ENCODE measurements at places on chromosomes 1 and 21. TPM values are rescaled to one million over a fixed set of nuclear protein-coding genes. Genes with fewer than 3 reads are reported as not detected.

DNA sequence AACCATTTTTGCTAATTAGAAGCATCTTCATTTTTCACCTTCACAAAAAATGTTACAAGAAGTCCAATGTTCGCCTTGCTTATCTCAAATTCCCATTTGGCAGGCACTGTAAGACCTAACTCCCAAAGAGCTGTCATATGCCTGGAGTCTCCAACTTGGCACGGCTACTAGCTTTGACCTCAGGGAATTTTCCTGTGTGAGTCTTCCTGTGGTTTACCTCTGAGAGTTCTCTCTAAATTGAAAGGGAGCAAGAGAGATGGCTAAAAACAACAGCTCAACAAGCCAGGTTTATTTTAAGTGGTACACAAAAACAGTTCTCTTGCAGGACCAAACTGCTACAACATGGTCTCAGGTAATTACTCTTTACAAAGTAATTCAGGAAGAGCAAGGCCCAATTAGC lies 756.0 kb upstream of the ADGRL2 start:
- no peak overlapping the region for H3K4me3 ChIP-seq
- H3K4me1 ChIP-seq = no peaks in the 10 kb centered on the region
- no peak for DNase-seq
- no peaks in the 10 kb centered on the region for H3K36me3 ChIP-seq

DNA sequence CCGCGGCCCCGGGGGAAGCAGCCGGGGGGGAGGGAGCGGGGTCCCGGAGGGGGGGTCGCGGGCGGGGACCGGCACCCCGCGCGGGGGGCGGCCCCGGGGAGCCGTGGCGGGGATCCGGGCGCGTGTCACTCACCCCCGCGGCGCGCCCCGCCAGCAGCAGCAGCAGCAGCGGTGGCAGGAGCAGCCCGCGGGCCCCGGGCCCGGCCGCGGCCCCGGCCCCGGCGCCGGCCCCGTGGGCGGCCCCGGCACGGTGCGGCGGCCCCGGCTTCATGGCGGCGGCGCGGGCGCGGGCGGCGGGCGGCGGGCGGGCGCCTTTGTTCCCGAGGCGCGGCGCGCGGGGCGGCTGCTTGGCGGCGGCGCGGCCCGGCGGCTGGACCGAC lies 252 bp downstream of the SDC3 start:
- H3K27ac ChIP-seq = no peak overlapping the region
- no peaks in the 10 kb centered on the region for H3K27me3 ChIP-seq
- H3K4me1 ChIP-seq = no peaks in the 10 kb centered on the region
- H3K4me3 ChIP-seq = no peak overlapping the region
- H3K36me3 ChIP-seq = no peaks in the 10 kb centered on the region

The TMEM79 gene
- total RNA-seq = 4.5 TPM

The BARHL2 gene
- not detected for total RNA-seq

GRCh38 chr1:15423355-15424077 lies 13.8 kb downstream of the EFHD2 start:
- peaks cover 25% of the 10 kb centered on the region for H3K36me3 ChIP-seq
- DNase-seq = no peak
- no peaks in the 10 kb centered on the region for H3K4me1 ChIP-seq
- no peak overlapping the region for H3K4me3 ChIP-seq

DNA sequence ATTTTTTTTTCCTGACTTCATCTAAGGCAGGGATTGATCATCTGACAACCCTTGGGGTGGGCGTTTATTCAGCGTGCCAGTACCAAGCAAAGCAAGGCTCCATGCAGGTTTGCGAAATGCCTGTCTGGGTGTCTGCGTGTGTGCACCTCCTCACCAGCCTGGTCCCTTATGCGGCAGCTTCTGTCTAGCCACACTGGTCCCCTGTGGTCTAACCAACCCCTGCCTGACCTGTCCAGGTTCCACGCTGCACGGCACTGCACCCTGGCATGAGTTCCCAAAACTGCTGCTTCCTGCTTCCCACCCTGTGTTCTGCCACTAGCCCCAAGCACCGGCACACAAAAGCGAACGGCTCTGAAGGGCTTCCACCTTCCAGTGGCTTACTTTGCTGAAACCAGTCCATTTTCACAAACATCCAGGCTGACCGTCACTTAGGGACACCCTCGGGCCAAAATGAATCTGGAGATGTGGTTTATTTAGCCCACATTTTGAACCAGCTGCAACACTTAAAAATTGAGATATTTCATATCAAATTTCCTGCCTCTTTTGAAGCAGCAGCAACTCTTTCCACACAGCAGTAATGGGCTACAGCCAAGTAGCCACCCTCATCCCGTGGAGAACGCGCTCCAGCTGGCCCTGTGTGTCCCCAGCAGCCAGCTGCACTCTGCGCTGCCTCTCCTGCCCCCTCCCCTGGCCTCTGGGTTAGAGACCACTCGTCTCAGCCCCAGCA lies 55.7 kb downstream of the HLCS start:
- H3K27ac ChIP-seq = no peak overlapping the region
- H3K36me3 ChIP-seq = no peaks in the 10 kb centered on the region
- no peaks in the 10 kb centered on the region for H3K27me3 ChIP-seq
- H3K4me3 ChIP-seq = no peak overlapping the region
- peaks cover 14% of the 10 kb centered on the region for H3K4me1 ChIP-seq

- no peak overlapping the region for H3K4me3 ChIP-seq
- H3K27me3 ChIP-seq = no peaks in the 10 kb centered on the region
- DNase-seq = no peak
- H3K27ac ChIP-seq = no peak overlapping the region
- no peaks in the 10 kb centered on the region for H3K36me3 ChIP-seq
- H3K4me1 ChIP-seq = no peaks in the 10 kb centered on the region
Observed at GRCh38 chr1:185016880-185017279, 28.5 kb upstream of the RNF2 start.

The LAMTOR2 gene
- total RNA-seq = 71.5 TPM

GRCh38 chr1:232511172-232511571 lies 118.8 kb downstream of the SIPA1L2 start:
- H3K27ac ChIP-seq = no peak overlapping the region
- H3K4me3 ChIP-seq = no peak overlapping the region
- H3K27me3 ChIP-seq = no peaks in the 10 kb centered on the region
- peaks cover 6% of the 10 kb centered on the region for H3K36me3 ChIP-seq

- H3K27ac ChIP-seq = peak overlapping the region; percentile 21
- peak; percentile 80 for DNase-seq
- H3K27me3 ChIP-seq = no peaks in the 10 kb centered on the region
- H3K36me3 ChIP-seq = peaks cover 12% of the 10 kb centered on the region
- H3K4me1 ChIP-seq = peaks cover 44% of the 10 kb centered on the region
Observed at GRCh38 chr1:27403065-27403726, 10.8 kb downstream of the GPR3 start.
